ENCODE measurements at places on chromosomes 13 and 19.

- no peak for DNase-seq
Observed at GRCh38 chr19:53927739-53928138, 18.7 kb downstream of the CACNG7 start.

GRCh38 chr13:57631596-57632275 lies at the start of gene PCDH17:
TSS of gene PCDH17 (plus strand) at chr13:57631744. CDS start at chr13:57632547, 803 bp downstream.
- DNase-seq = no peak

DNA sequence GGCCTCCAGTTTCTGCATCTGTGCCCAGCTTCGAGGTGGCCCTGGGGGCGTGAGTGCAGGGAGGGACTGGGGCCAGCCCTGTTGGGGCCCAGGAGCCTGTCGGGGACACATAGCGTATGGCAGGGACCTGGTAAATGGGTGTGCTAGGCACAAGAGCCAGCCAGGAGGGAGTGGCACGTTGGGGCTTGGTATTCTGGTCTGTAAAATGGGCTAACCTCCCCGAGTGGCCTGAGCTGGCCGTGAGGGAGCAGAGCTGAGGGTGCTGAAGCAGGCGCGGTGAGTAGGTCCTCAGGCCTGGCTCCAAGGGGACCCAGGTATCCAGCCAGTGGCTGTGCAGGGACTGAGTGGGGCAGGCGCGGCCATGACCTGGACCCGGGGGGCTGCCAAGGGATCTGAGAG lies 4.3 kb downstream of the PTOV1 start:
- no peak for DNase-seq

DNA sequence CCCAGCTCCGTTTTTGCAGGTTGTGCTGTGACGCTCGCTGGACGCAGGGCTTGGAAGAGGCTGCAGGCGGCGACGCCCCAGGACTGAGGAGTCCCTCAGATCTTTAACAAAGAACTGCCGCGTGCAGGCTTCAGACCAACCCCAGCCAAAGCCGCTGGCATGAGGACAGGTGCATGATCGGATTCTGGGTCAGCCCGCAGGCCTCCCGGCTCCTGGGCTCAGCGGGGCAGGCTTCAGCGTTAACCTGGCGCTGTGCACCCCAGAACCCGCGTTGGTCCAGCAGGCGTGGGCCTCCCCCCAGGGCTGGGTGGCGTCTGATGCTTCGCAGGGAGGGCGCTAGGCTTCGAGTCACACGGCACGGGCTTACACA lies 920 bp upstream of the TIMM13 start:
- no peak for DNase-seq

- no peak for DNase-seq
Observed at GRCh38 chr19:44644402-44645016, 799 bp downstream of the PVR start.
